Stimulated activated CD8-positive, alpha-beta memory T cell treated with anti-CD3 and anti-CD28 coated beads, Interleukin-7, amount 100 ng/mL, for 48 hours (primary cell): ENCODE measurements at places on chromosomes 4 and X.
A peak's percentile ranks its signal among the peaks of the same experiment; 100 is the strongest.

DNA sequence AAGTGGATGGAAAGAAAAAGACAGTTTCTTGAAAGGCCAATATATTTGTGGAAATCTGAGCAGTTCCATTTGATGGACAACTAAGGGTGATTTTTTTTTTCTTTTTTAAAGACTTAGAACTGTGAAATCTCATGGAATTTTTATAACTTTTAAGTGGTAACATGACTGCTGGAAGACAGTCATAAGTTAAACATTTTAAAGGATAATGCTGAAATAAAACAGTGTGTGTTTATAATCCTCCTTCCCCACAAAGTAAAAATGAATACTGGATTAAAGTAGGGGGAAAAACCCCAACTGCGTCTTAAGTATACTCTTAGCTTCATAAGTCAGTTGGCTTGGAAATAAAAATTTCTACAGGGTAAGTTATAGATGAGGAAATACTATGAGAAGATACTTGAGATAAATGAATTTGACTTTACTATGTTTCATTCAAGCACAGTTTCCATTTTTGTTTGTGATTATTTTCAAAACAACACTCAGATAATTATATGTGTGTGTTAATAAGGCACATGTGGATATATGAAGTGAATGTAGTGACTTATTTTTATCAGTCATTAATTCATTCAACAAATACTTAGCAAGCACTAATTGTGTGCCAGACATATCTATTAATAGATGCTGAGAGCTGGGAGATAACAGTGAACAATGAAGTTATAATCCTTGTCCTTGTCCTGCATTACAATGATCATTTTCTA is 129.2 kb upstream of the ETNPPL start:
- no peak for DNase-seq

DNA sequence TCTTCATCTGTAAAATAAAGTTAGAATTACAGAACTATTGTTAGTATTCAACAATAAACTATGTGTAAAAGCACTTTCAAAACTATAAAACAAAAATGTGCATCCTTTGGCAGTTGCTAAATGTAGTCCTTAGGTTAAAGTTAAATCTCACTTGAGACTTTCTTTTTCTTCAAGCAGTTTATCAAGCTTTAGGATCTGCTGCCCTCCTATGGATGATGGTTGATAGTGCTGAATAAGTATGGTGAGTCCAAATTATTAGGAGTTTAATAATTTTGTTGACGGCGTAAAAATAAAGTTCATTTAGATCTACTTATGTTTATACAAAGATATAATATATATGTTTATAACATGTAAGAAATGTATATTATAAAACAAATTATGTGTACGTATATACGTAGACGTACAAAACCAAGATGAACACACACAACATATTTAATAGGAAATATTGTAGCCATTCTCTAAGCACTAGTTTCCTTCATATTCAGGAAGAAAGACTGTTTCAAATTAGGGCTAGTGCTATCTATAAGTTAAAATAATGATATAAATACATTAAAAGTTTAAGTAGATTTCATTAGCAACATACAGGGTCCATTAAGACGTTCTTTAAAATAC is 22.3 kb downstream of the UGT2A2 start:
- DNase-seq, result no peak

DNA sequence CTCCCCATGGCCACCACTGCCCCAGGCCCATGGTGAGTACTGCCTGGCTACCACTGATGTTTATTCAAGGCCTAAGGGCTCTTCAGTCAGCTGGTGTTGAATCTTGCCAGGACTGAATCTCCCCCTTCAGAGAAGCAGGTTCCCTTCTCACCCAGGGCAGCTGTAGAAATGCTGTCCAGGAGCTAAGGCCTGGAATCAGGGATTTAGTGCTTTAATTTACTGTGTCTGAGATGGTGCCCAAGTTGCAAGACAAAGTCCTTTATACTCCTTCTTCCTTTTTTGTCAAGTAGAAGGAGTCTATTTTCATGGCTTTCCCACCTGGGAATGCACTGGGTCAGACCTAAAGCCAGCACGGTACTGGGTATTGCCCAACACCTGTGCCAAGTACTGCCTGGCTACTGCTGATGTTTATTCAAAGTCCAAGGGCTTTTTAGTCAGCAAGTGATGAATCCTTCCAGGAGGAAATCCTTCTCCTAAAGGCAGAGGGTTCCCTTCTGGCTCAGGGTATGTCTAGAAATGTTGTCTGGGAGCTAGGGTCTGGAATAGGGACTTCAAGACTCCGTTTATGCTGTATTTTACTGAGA is 117.6 kb upstream of the ATOH1 start:
- DNase-seq, result no peak

DNA sequence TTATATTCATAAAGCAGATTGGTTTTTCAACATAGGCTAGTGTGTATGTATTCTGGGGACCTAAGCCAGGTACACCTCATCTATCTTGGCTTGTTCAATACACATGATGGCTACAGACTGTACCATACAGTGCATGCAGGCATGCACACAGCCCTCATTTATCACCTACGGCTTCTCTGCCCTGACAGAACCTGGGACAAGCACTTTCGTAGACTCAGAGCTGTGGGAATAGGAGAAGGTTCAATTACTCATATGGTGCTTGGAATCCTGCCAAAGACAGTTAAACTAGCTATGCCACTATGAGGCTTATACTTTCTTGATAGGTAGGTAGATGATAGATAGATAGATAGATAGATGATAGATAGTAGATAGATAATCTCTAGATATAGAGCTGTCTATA is 457.2 kb downstream of the GALNTL6 start:
- no peak for DNase-seq

GRCh38 chrX:121307449-121307848 is 260.0 kb downstream of the GLUD2 start:
- no peak for DNase-seq

- no peak for DNase-seq
Observed at GRCh38 chr4:59247032-59247431, 1953.1 kb upstream of the ADGRL3 start.

GRCh38 chr4:90943311-90943710 is 816.1 kb downstream of the CCSER1 start:
- no peak for DNase-seq

GRCh38 chrX:12949205-12949926 is 25.5 kb upstream of the TMSB4X start:
- no peak for DNase-seq

DNA sequence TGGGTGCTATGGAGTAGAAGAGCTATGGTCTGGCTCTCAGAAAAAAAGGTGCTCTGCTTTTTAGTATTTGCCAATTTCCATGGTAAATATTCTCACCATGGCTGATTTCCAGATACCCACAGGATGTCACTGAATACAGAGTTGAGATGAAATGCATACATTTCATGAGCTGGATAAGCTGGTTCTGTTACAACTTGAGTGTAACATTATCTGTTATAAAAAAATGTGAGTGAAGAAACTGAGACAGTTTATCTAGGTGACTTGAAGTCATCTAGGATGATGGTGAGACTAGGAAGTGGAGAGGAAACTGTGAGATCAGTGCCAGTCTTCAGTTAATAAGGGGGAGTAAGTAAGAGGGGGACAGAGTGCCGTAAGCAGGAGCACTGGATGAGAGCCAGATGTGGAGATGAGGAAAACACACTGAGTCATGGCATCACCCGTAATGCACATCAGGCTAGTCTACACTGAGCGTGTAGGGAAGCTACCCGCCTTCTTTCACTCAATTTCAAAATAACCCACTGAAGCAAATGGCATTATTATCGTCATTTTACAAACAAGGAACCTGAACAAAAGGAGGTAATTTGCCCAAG is 5.0 kb downstream of the HPSE start:
- no peak for DNase-seq

DNA sequence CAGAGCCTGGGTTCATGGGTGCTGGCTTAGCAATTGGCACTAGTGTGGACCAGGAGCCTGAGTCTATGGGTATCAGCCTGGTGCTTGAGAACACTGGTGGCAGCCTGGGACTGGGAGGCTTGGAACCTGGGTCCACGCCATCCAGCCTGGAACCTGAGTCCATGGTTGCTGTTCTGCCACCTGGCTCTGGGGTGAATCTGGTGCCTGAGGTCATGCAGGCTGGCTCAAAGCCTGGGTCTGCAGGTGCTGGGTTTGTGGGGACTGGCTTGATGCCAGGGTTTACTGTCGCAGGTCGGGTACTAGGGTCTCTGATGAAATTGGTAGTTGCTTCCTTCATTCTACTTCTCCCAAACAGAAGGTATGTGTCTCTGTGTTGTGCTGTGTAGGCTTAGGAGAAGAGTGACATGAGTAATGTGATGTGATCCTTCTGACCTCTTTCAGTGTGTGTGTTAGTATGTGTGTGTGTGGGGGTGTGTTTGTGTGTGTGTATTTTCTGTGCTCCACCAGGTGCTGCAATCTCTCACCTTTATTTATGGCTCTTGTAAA is 517.0 kb upstream of the EPHA5 start:
- no peak for DNase-seq

DNA sequence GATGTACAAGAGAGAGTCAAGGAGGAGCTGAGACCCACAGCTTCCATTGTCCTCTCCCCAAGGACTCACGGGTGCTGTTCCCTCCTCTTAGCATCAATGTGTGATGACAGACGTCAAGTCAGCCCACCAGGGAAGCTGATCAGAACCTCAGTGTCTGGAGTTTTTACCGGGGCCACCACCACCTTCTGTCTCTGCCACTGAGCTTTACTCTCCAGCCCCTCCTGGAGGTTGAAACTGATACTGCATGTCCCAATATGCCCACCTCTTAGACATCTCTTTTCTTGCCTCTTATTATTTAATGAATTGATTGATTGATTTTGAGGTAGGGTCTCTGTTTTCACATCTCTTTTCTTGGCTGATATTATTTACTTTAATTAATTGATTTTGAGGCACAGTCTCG is 10.3 kb upstream of the AKAP17A start:
- peak; percentile 45 for DNase-seq

GRCh38 chr4:138235419-138235952 is 6.7 kb downstream of the SLC7A11 start:
- no peak for DNase-seq

GRCh38 chrX:35682476-35682875 is 115.7 kb upstream of the MAGEB16 start:
- DNase-seq, result no peak

DNA sequence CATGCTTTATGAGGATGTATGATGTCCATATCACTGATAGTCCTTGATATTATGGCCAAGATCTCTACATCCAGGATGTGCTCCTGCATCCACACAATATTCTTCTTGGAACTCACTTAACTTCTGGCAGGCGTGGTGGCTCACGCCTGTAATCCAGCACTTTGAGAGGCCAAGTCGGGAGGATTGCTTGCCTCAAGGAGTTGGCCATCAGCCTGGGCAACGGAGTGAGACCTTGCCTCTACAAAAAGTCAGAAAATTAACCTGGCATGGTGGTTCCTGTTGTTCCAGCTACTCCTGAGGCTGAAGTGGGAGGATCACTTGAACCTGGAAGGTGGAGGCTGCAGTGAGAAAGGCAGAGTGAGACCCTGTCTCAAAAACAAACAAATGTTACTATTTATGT is 2.3 kb upstream of the HNRNPD start:
- DNase-seq, result no peak

- DNase-seq, result no peak
Observed at GRCh38 chr4:24594887-24595286, 10.5 kb upstream of the DHX15 start.

- no peak for DNase-seq
Observed at GRCh38 chr4:37794056-37794455, 32.4 kb upstream of the PGM2 start.

DNA sequence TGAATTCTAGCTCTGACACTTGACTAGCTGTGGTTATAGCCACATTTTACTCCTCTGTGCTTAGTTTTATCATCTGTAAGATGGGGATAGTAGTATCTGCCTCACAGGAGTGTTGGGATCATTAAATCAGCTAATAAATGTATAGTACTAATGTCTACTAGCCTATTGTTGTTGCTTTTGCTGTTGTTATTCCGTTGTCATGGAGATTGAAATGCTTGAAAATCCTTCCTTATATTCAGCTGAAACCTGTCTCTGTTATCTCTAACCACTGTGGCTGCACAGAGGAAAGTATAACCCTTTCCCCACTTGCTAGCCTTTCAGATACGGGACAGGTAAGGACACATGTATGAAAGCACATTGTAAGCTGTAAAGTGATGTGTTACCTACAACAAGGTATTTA is 33.9 kb downstream of the CLCN5 start:
- DNase-seq, result no peak

DNA sequence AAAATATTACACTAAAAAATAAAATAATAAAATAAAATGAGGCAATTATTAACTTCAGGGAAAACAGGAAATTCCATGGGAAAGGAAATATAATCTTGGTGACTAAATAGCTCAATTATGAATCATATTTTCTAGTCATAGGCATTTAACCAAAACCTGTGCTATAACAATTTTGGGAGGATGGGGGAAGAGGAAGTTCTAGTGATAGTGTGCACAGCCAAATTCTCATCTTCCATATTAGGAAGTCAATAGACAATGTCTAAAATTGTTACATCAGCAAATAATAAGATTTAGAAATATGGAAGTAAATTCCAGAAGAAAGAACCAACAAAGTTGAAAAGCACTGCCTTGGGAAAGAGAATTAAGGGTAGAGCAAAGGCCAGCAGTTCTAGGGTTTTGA is 2.8 kb downstream of the AWAT2 start:
- no peak for DNase-seq

DNA sequence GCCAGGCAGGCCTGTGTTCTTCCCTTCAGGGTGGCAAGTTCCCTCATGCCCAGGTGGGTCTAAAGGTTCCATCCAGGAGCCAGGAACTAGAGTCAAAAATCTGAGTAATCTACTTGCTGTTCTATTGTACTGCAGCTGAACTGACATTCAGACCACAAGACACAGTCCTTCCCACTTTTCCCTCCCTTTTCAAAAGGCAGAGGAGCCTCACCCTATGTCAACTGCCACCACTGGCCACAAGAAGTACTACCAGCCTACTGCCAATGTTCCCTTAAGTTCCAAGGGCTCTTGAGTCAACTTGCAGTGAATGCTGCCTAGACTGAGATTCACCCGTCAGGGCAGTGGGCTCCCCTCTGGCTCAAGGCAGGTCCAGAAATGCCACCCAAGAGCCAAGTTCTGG is 133.5 kb downstream of the FAM47B start:
- no peak for DNase-seq

GRCh38 chrX:7706032-7706431 is 136.9 kb upstream of the VCX start:
- DNase-seq, result no peak
